Stimulated activated CD4-positive, alpha-beta T cell treated with anti-CD3 and anti-CD28 coated beads, Interleukin-4, amount 100 ng/mL, for 4 hours (primary cell): ENCODE measurements at places on chromosomes 3 and 15.

GRCh38 chr15:56805466-56806147 is 72.3 kb upstream of the ZNF280D start:
- DNase-seq, result no peak

- no peak for DNase-seq
Measured at GRCh38 chr3:110352841-110353604, 718.6 kb upstream of the NECTIN3 start.

DNA sequence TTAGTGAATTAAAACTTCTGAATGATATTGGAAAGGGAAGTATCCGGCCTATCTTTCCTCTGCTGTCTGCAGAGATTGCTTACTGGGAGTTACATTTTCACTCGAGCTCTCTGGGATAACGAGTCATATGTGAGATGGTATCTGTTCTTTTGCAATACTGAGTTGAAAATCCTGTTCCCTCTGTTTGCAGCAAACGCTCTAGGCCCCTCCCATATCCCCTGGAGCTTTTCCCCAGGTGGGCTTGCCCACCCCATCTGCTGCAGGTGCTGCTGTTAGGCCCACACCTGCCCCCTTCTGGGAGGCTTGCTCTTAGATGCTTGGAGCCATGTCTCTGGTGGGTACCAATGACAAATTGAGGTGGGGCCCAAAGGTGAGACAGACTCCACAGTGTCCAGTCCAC is 42.7 kb upstream of the MTMR10 start:
- no peak for DNase-seq

GRCh38 chr3:193777524-193777923 is 184.5 kb downstream of the OPA1 start:
- no peak for DNase-seq

GRCh38 chr15:74709011-74709410 is 13.2 kb upstream of the EDC3 start:
- DNase-seq, result no peak

GRCh38 chr3:138862924-138863775 is 28.4 kb upstream of the PIK3CB start:
- no peak for DNase-seq

DNA sequence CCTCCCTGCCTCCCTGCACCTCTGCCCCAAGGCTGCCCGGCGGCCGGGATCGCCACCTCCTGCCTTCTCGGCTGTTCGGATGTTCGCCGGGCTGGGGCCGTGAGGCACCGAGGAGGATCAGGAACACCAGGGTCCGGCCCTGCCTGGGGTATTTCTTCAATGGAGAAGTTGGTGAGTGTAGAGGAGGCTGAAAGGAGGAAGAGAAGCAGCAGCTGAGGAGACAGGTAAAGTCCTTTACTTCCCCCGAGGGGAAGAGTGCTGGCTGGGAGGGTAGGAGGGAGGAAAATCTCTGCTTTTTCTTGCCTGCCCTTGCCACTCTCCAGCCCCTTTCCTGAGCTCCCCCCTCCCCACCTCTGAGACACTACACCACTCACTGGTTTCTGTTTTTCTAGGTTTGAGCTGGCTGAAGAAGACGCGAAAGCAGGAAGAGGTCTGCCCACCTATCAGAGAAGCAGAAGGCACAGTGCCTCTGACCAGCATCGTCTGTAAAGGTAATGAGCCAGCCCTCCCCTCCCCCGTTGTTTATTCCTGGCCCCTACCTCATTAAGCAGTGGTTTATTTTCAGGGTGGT is 519 bp downstream of the ASB7 start:
- no peak for DNase-seq

DNA sequence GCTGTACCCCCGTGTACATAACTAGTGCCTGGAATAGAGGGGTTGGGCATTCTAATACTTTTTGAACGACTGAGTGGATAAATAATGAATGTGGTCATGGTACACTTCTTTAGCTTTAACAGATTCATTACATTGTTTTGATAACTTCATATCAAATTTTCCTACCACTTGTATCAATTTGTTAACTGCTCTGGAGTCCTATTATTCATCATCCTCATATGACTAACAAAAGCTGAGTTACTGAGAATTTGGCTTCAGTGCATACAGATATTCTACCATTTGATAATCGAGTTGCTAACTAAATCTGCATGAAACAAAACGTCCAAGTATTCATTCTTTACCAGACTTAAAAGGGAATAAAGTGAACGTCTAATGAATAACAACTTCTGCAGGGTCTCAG is 31.7 kb downstream of the FRMD5 start:
- DNase-seq, result no peak

DNA sequence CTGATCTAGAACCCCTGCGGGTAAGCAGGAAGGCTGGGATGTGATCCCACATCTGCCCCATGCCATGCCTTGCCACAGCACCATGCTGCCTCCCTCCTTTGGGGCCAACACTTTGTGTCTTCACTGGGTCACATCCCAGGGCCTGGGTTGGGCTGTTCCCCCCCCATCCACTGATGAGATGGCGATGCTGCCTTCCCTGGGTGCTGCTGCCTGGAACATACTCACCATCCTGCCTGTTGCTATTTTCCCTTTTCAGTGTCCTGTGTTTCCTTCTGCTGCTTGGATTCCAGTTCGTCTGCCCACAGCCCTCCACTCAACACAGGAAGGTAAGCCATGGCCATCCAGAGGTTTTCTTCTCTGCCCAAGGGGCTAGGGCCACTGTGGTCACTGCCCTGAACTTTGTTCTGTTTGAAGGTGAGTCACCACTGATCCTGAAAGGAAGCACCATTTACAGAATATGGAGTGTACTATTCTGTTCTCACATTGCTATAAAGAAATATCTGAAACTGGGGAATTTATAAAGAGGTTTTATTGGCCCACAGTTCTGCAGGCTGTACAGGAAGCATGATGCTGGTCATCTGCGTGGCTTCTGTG is 39.4 kb downstream of the THSD4 start:
- no peak for DNase-seq

DNA sequence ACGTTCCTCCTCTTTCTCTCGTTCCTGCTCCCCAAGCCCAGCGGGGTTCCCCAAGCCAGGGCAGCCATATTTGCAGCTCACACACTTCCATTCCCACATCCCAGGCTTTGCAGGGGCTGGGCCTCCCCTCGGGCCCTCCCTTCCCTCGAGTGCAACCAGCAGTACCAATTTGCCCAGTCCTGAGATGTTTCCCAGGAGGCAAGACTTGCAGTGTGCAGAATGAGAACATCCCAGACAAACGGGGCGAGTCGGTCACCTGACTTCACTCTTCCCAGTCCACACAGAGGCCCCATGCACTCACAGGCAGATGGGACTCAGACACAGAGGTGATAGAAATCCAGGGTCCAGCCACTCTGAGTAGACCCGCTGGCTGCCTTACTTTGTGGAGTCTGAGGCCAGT is 56.2 kb upstream of the SLC6A6 start:
- DNase-seq, result no peak

GRCh38 chr15:55475842-55476241 is 32.2 kb downstream of the DNAAF4 start:
- no peak for DNase-seq

DNA sequence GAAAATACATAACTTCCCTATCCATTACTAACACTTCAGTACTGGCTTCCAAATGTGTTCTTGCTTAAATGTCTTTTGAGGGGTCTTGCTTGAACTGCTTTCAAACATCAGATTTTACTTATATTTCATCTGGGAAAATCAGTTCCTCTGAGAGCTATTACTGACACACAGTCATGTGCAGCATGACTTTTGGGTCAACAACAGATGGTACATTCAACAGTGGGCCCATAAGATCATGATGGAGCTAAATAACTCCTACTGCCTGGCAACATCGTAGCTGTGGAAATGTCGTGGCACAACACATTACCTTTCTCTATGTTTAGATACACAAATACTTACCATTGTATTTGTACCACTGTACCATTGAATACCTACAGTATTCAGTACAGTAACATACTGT is 43.8 kb downstream of the WWTR1 start:
- no peak for DNase-seq

GRCh38 chr3:6108957-6109356 is 752.0 kb upstream of the GRM7 start:
- DNase-seq, result no peak

DNA sequence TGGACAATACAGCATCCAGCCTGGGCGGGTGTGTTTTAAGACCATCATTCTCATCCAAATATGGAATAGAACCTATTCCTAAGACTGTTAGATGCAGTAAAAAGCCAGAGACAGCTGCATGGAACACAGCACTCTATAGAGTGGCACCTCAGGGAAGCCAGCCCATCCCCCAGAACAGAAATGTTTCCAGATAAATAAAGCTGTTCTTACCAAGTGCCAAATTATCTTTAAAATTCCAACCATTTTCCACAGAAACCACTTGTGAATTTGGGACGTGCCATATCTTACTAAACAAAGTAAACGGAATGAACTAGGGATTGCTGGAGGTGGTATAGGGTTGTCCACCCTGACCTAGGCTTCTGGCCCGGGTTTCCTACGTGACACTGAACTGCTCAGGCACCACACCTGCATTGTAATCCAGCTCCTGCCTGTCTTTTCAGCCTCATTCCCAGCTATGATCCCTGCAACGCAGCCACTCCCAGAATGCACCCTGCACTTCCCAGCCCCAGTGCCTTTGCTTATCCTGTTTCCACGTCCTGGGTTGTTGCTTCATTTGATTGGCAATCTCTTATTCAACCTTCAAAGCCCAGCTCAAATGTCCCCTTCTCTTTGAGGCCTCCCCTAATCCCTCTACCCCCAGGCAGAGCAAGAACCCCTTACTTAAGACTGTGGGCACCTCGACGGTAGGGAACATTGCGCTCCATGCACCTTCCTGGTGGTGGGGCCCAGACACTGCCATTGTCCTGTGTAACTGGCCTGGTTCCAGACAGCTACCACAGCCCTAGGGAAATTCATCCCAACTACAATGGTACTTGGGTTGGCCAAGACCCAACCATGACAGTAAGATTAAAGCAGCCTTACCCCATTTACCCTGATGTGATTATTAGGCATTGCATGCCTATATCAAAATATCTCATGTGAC is 100.2 kb downstream of the IQSEC1 start:
- no peak for DNase-seq

GRCh38 chr3:15299036-15299435 is 33.4 kb downstream of the SH3BP5 start:
- no peak for DNase-seq

DNA sequence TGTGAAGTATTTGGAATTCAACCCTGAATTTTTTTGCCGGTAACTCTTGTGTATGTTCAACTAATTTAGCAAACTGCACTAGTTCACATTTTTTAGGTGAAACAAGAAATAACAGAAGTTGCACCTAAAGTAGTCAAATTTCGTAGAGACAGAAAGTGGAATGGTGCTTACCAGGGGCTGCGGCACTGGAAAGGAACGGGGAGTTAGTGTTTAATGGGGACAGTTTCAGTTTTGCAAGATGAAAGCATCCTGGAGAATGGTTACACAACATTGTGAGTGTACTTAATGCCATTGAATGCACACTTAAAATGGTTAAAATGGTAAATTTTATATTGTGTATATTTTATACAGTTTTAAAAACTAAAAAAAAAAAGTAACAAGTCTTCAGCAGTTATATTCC is 27.4 kb downstream of the PPARG start:
- no peak for DNase-seq

GRCh38 chr3:196012481-196012880 is 69.4 kb downstream of the TFRC start:
- DNase-seq, result no peak

DNA sequence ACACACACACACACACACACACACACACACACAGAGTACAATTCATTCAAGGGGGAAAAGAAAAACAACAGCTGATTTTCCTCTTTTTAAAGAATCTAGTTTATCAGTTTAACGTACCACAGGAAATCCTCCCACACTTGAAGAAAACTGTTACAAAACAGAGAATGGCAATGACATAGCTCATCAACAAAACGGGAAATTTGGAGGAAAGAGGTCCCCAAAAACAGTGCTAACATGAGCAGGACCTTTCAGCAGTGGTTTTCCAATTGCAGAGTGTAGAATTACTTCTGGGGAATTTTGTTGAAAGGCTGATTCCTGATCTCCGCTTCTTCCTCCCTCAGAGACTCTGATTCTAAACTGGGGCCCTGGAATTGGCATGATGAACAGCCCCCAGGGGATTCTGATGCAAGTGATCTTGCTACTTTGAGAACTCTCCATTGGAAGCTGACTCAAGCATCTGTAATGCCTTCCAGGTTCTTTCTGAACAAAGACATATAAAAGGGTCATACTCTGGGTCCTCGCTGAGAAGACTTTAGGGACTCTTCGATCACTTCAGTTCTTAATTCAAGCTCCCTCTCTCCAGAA is 442.6 kb upstream of the PROK2 start:
- no peak for DNase-seq

DNA sequence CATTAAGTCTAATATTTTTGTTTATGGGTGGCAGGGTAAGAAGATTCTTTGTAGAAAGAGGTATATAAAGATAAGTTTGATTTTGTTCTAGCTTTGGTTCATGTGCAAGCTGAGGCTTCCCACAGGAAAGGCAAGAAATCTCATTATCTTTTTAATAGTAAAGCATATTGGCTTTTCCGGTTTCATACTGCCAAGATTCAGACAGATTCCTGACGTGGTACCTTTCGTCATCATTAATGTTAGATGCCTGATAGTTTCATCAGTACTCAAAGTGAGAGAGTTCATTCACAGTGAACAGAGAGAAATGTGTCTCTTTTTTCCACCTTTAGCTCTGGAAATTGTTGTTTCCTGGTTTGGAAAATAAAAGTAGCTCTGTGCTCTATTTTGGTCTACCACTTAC is 16.5 kb downstream of the TPM1 start:
- no peak for DNase-seq

DNA sequence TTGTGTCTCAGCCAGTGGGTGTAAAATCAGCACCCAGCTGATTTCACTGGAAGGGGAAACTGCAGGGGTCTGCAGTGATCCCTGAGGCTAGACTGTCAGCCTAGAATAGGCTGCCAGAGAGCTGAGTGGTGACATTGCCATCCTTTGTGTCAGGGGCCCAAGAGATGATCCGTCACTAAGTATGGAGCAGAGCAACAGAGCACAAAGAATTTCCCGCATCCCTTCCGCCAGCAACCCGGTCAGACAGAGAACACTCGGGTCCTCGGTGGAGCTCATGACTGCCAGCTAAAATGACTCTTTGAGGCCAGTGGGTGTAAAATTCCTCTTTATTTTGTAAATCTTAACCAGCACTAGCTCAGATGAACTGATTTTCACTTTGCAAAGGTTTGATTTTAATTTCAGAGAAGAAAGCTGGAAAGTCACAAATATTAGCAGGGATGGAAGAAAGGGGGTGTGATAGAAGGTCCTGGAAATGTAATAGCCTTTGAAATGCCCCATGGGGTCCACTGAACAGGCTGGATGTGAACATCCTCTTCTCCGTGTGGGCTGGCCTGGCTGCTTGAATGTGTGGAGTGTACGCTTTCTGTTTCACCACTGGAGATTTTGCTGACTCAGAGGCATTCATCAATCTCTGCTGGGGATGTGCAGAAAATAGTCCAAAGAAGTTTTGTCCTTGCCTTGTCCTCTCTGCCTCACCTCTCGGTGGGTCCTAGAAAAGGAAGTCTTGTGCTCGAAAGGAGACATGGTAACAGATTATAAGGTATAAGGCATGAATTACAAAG is 138.8 kb downstream of the SV2B start:
- no peak for DNase-seq
